ENCODE measurements at places on chromosomes 16 and 17.

GRCh38 chr16:3819746-3820724 lies 60.5 kb downstream of the CREBBP start:
- DNase-seq: peak; percentile 97

DNA sequence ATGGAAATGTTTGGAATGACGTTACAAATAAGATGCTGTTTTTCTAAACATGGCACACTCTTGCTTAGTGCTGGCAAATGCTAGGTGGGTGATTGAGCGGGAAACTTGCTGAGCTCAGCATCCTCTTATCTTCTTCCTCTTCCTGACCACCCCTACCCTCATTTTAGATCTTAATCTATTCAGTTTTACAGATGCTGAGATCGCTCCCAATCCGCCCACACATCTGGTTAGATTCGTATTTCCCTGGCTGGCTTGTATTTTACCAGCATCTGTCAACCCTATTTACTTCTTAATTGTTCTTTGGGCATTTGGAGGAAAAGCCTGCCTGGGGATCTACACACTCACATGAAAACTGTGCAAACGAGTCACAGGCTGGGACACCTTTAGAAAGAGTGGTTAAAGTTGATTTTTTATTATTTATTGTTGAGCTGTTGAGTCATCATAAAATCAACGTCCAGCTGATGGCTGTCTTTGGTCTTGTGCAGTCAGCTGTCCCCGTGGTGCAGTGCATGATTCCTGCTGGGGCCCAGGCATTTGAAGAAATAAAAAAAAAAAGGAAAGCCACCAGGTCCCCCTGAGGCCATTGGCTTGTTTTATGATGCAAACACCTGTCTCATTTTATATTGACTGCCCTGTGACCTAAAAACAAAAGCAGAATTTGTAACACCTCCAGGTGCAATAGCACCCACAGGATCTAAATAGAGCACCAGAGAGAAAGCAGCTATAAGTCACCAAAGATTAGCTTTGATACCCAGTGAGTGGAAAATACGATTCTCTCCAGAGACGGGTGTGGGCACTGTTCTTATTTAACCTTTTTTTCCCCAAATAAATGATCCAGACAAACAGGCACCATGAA lies 258.6 kb downstream of the HS3ST3B1 start:
- DNase-seq: no peak

DNA sequence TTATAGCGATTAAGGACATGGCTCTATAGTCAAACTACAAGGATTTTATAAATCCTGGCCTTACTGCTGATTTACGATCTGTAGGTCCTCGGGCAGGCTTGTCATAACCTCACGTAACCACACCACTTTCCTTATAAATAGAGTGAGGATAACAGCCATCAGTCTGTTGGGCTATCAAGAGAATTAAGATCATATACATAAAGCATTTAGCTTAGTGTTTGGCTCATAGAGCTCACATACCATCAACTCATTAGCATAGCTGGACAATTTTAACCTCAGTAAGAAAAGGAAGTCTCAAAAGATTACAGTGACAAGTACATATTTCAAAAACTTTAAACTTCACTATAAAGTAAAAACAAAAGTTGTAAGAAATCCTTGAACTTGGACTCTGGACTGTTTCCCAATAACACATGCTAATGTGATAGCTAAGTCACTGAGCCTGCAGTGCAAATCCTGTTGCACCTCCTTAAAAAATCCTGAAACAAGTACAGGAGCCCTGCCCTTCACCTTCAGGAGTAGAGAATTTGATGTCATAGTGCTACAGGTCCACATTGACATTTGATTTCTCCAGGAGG lies 20.8 kb upstream of the CLEC3A start:
- DNase-seq: no peak

DNA sequence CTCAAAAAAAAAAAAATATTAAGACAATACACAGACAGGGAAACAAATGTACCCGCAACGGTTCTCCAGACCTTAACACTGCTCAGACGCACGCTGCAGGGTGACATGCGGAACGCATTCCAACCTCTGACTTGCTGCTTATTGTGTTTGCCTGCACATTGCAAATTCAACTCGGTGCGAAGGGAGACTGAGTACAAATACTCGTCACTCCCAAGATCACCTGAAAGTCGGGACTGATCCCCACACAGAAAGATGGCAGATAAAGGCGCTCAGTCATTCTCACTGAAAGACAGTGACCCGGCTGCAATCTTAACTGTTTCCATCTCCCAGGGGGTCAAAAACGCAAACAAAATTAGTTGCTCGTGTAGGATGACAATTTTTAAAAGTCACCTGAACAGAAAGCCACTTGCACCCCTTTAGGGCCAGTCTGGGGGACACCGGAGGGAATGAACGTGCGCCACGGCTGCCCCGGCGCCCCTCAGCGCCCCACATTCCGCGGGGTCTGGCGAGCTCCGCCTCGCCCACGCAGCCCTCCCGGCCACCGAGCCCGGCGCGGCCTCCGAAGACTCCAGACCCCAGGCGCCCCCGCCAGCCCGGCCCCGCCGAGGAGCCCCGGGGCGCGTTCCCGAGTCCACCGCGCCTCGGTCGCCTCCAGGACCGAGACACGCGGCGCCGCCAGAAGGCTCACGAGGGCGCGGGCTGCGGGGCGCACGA lies 589 bp downstream of the CLCN7 start:
- no peak for DNase-seq

- DNase-seq: no peak
Measured at GRCh38 chr17:31608659-31609254, 217.3 kb downstream of the RAB11FIP4 start.

GRCh38 chr16:28166394-28167208 lies 45.2 kb downstream of the XPO6 start:
- no peak for DNase-seq

DNA sequence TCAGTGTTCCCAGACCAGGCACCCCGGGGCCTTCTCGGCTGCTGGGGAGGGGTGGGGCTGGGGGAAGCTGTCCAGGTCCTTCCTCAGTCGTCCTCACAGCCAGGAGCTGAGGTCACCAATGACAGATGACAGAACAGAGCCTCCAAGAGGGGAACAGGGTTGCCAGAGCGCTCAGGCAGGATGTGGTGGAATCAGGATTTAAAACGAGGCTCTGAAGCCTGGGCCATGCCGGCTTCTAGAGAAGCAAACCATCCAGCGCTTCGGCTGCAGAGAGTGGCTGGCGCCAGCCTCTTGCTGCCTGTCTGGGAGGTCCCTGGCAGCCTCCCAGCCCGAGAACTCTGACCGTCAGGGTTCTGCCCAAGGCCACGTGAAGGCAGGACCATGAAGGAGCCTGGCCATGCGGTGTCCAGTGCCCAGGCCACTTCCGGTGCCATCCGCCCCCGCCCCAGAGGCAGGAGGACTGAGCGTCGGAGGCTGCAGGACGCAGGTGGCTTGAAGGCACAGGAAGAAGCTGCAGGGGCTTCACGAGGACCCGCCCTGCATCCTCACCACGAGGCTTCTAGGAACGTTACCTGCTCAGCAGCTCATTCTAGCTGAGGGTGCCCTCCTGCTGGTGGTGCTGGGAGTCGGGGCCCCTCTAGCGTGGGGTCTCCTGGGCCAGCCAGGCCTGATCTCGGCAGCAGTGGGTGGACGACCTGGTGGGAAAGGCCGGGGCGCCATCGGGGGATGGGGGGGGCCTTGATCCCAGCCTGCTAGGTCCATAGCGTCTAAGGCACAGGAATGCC lies 78.5 kb downstream of the KLHDC4 start:
- DNase-seq: no peak

DNA sequence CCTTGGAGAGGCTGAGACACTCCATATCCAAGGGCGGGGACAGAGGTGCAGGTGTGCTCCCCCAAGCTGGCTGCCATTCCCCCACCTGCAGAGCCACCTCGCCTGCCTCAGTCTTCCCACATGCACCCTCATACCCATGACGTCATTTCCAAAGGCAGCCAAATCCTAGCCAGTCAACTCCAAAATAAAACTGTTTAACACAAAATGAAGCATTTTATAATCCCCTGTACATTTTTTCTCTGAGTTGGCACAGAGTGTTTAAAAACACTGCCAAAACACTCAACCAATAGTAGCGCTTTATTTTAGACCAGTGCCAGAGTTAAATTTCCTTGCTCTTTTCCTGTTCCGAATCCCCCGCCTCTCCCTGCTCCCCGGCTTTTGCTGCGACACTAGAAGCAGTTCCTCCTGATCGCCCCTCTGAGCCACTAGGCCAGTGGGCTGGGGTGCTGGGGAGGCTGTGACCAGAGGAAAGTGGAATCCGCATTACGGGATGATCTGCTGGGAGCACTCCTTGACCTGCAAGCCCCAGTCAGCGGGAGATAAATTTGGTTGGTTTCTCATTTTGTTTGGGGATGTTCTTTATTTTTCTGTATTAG lies 139.5 kb downstream of the ZNF423 start:
- no peak for DNase-seq

DNA sequence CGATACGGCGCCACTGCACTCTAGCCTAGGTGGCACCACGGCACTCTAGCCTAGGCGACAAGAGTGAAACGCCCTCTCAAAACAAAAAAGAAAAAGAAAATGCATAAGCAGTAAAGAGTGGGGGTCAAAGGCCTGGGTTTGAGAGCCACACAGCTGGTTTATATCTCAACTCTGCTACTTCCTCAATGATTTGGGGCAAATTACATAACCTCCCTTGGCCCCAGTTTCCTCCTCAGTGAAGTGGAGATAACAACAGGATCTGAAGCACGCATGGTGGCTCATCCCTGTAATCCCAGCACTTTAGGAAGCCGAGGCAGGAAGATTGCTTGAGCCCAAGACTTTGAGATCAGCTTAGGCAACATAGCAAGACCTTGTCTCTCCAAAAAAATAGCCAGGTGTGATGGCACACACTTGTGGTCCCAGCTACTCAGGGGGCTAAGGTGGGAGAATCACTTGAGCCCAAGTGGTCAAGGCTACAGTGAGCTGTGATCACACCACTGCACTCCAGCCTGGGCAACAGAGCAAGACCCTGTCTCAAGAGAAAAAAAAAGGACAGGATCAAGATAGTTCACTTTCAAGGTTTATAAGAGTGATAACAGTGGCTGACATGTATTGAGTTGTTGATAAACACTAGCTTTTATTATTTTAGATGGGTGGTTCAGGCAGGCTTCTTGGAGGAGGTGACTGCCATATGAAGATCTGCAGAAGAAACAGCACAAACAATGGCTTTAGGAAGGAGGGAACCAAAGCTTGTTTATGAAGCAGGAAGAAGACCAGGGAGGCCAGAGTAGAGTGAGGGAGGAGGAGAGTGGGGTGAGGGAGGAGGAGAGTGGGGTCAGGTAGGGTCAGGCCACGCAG lies 8.5 kb upstream of the COG1 start:
- no peak for DNase-seq

DNA sequence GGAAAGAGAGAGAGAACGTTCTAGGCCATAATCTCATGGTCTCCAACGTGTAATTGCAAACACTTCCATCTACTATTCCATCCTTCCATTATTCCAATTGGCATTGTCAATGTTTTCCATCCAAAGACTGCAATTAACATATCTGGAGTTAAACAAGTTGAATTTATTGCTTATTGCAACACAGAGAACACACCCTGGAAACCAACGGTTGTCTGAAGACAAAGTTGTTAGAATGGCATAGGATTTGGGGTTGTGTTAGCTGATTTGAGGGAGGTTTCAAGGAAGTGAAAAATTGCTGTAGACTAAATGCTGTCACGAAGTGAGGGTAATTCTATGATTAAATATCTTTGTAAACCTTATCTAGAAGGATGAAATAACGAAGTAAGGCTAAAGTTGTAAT lies 178.8 kb downstream of the CNTNAP4 start:
- no peak for DNase-seq

GRCh38 chr16:52254746-52255145 lies 292.2 kb downstream of the TOX3 start:
- DNase-seq: peak; percentile 11

DNA sequence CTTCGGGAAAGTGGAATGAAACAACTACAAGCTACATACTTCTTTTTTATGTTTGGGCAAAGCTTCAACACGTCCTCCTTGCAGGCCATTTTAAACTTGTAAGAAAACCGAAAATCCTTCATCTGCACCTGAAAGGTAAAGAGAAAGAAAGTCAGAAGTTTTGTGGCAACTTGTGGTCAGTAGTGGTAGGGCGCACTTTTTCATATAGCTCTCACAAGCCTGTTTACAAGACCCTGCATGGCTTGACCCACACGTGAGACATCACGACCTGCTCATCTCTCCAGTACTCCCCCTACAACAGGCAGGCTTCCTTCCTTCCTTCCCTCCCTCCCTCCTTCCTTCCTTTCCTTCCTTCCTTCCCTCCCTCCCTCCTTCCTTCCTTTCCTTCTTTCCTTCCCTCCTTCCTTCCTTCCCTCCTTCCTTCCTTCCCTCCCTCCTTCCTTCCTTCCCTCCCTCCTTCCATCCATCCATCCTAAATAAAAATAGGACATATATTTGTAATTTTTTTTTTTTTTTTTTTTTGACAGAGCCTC lies 48.7 kb upstream of the CLEC18B start:
- DNase-seq: no peak

DNA sequence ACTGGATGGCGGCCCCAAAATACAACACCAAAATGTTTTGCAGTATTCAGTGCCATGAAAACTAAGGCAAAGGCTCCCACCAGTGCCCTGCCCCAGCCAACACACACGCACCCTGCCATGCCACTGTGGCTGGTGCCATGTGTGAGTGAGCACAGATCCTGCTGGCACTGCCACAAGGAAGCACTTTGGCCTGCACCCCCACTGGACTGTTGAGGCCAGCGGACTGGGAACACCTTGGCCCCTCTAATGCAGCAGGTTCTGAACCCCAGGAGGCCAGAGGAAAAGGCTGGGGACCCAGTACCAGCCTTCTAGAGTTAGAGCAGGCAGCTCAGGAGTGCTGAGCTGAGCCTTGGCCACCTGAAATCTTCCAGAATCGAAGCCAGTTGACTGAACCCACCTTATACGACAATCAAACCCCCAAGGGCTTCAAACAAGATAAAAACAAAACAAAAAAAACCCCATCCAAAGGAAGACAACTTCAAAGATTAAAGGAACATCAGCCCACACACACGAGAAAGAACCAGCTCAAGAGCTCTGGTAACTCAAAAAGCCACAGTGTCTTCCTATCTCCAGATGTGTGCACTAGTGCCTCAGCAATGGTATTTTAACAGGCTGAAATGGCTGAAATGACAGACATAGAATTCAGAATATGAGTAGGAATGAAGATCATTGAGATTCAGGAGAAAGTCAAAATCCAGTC lies 21.5 kb downstream of the NLRP1 start:
- no peak for DNase-seq

DNA sequence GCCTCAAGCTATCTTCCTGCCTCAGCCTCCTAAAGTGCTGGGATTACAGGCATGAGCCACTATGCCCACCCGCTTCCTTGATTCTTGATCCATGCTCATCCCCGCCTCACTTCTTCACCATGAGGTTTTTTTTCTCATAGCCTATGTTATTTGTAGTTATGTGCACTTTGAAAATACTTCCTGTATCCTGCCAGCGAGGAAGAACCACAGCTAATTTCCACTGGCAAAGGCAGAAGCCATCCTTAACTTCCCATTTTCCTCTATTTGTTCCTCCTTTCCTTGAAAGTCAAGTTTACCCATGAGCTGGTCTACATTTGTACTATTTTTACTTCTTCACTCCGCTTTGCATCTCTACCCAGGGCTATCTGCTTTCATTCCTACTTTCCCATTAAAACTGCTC lies 189.7 kb upstream of the ZFHX3 start:
- DNase-seq: no peak

GRCh38 chr16:1057252-1057932 lies 15.2 kb upstream of the SSTR5 start:
- no peak for DNase-seq

GRCh38 chr17:43774304-43775250 lies 4.2 kb downstream of the DUSP3 start:
- DNase-seq: no peak

- no peak for DNase-seq
Measured at GRCh38 chr16:4057439-4057877, 58.8 kb downstream of the ADCY9 start.
